ENCODE measurements at places on chromosomes 7 and 10.

- DNase-seq: no peak
These were observed 14.5 kb downstream of the PSAP start for GRCh38 chr10:71836596-71836974.

DNA sequence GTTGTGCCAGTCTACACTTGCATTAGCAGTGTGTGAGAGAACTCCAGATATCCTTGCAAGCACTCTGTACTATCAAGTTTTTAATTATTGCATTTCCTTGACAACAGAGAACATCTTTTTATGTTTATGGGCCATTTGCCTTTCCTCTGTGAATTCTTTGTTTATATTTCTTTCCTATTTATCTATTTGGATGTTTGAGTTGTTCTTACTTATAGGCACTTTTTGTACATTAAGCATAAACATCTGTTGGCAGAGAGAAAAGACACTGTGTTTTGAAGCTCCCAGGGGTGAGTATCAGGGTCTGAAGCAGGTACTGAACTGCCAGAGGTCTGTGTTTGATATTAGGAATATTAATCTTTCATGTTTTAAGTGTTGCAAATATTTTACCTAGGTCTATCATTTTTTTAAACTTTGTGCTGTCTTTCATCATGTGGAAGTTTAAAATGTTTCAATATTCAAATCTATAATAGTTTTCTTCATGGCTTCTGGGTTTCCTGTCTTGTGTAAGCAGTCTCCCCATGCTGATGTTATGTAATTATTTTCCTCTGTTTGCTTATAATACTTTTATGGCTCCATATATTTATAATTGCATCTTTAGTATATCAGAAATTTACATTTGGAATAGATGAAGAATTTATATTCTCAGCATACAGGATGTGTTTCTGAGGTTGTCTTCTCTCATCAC, 17.7 kb upstream of the PDCD4 start:
- no peak for DNase-seq

DNA sequence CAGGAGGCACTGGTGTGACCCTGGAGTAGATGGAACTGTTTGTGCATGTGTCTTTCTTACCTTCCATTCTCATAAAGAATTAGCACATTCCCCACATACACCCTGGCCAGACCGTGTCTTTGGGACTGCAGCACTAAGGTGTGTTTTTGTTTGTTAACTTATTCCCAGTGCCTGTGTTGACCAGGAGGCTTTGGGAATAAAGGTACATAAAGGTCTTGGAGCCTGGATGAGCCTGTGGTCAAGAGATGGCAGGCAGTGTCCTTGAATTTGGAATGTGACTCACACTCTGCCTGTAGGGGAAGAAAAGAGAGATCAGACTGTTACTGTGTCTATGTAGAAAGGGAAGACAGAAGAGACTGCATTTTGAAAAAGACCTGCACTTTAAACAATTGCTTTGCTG, 137.6 kb downstream of the LYZL1 start:
- no peak for DNase-seq

DNA sequence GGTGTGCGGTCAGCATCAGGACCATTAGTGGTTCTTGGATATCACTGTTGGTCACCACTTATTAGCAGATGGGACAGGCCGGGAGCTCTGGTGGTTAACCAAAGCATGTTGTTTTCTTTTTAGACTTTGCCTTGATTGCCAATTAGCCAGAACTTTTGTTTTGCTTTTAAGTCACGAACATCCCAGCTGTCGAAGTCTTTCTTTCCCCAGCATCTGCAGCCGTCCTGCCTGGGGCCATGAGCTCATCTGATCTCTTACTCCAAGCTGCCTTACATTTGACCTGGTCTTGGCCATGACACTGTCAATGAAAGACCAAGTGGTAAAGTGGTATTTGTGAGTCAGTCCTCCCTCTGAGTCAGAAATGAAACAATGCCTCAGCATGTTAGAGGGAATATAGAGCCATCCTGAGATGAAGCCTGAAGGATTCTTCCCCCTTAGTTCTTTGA, 53.9 kb upstream of the CREB5 start:
- DNase-seq: no peak

DNA sequence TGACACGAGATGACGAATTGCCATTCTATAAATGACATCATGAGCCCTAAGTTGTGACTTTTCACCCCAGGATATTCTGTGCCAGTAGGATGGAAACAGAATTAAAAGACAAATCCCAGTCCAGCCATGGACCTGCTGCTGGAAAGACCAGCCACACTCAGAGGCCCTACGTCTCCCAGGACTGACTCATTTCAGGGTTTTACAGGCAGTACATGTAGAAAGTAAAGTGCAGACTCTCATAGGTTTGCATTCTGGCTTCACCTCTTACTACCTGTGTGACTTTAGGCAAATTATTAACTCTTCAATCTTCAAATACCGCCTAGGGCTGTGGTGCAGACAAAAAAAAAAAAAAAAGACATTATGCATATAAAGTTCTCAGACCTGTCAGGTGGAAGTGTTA, 188.8 kb downstream of the NEBL start:
- no peak for DNase-seq

All from stimulated activated CD8-positive, alpha-beta memory T cell treated with anti-CD3 and anti-CD28 coated beads, Interleukin-2, amount 100 ng/mL, for 1 hour (primary cell).